ENCODE measurements at places on chromosomes 16 and 17.

- DNase-seq: no peak
Measured at GRCh38 chr17:62629556-62630364, 2.3 kb downstream of the MRC2 start.

- peak; percentile 88 for DNase-seq
Measured at GRCh38 chr16:2835638-2836493, 5.8 kb downstream of the ZG16B start.

DNA sequence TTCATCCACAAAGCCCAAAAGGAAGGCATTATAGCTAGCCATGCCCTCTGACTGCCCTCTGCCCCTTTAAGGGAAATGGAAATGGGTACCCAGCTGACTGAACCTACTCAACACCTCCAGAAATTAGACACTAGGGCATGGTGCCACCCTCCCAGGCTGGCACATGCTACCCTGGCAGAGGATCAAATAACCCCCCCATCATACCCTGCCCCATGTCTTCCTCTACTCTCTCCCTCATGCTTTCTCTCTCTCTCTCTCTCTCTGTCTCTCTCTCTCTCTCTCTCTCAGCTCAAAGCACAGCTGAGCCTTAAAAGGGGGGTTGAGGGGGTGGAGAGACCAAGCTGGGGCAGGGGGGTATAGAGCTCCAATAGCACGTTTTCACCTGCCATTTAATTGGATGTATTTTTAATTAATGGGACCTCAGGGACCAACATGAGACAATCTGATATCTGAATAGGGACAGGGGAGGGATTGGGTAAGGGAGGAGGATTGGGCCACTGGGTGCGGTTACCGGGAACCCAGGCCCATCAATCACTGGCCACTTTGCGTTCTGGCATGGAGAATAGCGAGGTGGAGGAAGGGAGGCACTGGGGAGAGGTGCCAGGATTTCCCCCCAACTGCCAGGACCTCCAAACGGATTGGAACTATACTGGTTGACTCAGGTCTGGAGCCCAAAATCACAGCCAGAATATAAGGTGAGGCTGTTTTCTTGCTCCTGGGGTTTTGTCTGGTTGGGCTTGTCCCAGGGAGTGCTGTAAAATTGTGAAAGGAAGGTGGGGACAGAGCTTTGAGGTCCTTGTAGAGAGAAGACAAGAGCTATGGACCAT, 57.8 kb downstream of the NEUROD2 start:
- DNase-seq: no peak

GRCh38 chr16:87486713-87487247, 6.0 kb downstream of the ZCCHC14 start:
- no peak for DNase-seq

- no peak for DNase-seq
Measured at GRCh38 chr17:15287538-15288267, 22.6 kb upstream of the PMP22 start.

- DNase-seq: no peak
Measured at GRCh38 chr17:29032013-29032856, 10.7 kb upstream of the PIPOX start.

DNA sequence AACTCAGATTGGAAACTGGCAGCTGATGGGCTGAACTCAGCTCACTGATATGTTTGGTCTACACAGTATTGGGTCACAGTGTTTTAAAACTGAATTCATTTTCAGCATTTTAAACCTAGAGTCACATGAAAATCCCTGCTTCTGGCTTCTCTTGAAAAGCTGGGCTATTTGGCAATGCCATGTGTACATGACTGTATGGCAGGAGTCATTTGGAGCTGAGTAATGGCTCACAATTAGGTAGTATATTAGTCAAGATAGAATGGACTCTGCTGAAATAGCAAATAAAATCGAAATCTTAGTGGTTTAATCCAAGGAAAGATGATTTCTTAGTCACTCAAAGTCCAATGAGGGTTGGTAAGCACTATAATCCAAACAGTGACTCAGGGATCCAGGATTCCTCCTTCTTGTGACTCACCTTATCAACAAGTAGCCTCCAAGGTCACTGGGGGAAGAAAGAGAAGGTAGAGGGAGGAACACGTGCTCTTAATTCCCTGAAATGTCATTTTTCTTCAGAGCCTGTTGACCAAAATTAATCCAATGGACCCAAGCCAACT, 13.9 kb upstream of the PMP22 start:
- DNase-seq: no peak

GRCh38 chr17:67198131-67198530, 46.9 kb downstream of the HELZ start:
- no peak for DNase-seq

GRCh38 chr16:61595605-61596004, 440.6 kb downstream of the CDH8 start:
- DNase-seq: no peak

DNA sequence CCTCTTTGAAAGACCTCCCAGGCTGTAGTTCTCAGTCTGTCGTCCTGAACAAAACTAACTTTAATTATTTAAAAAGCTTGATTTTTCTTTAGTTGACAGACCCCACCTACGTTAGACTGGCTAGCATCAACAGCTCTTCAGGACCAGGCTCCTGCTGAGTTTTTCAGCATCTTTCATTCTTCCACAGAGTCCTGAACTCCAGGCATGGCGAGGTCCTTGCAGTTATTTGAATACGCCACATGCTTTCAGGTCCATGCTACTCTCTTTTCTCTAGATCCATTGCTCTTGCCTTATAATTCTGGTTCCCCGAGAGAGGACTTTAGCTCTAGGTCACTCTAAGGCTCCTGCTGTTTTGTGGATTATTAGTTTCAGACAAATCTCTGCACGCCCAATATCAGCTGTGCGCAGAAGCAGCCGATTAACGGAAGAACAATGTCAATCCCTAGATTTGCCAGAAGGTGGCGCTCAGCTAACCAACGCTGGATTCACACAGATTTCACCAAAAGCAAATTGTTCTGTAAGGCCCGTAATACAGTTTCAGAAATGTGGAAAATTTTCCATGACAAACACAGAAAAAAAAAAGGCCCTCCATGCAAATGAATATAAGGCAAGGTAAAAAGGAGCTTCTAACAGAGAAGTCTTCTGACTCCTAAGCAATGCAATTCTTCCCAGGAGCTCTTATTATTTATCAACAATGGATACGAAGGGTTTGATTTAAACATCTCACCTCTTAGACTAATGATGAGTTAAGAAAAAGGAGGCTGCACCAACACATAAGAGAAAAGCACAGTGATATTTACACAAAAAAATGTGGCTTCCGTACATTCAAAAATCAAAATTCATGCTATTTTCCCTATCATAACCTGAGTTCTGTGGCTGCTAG, 33.5 kb upstream of the BCO1 start:
- peak; percentile 62 for DNase-seq

GRCh38 chr16:77480681-77481315, 46.0 kb upstream of the ADAMTS18 start:
- DNase-seq: no peak

DNA sequence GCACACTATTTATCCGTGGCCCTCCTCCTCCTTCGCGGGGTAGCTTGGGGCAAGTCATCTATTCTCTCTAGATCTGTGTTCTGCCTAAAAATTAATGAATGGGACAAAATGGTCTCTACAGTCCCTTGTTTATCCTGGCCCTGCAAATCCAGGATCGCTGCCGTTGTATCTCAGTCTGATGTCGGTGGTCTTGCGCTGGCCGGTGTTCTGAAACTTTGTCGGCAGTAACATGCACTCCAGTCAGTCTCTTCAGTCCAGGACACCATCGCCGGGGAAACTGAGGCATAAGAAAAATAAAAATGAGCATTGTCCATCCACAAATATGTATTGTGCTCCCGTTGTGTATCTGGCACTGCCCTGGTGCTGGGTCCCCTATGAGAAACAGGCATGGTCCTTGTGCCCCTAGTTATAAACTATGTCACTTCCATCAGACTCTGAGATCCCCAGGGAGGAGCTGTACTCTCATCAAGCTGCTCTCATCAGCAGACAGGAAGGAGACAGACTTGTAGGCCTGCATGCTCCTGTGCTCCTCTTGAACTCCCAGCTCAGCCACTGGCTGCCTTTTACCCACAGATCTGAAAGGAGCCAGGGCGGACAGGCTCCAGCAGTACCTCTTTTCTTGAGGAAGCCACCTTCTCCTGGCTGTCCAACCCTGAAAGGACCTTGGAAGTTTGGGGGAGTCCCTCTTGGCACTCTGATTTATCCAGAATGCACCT, 13.7 kb upstream of the CA4 start:
- no peak for DNase-seq

DNA sequence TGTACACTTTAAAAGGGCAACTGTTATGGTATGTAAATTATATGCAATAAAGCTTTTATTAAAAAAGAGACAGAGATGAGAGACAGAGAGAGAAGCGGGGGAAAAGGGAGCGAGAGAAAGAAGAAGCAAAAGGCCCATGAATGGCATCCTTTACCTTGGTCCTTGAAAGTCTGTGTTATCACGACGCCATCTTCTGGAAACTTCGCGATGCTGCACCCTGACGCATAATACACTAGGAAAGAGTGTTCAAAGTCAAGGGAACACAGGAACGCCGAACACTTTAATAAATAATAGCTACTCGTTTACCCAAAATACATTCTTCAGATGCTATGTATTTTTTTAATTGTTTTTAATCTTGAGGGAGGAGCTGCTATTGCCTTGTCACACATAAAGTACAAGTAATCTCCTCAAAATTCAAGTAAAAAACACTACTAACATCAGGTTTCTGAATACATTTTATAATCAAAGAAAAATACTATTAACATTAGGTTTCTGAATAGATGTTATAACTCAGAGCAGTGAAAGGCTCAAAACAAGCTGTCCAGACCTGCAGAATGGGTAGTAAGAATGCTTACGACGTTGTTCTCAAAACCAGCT, 23.0 kb upstream of the SLC38A8 start:
- DNase-seq: no peak

GRCh38 chr17:32286518-32286900, 20.9 kb downstream of the RHBDL3 start:
- DNase-seq: no peak

- peak; percentile 25 for DNase-seq
Measured at GRCh38 chr17:574061-574460, 140.6 kb downstream of the VPS53 start.

DNA sequence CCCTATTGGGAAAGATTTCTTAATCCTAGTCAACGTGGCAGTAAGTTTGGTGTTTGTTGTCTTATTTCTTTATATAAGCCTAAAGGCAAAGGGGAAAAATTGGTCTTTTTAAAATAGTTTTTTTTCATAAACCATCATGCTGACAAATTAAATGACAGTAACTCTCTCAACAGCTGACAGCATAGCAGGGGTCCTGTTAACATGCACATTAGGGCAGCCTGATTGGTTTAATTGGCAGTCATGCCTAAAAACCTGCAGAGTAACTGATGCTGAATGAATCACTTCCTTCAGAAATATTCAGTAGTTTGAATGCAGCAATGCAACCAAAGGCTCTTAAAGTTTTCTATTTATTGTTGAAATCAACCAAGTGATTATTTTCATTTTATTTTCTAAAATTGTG, 85.4 kb downstream of the ITFG1 start:
- no peak for DNase-seq

GRCh38 chr17:40551091-40551878, 14.0 kb downstream of the CCR7 start:
- no peak for DNase-seq

GRCh38 chr16:69927056-69927757, 23.9 kb upstream of the CLEC18A start:
- DNase-seq: peak; percentile 81

DNA sequence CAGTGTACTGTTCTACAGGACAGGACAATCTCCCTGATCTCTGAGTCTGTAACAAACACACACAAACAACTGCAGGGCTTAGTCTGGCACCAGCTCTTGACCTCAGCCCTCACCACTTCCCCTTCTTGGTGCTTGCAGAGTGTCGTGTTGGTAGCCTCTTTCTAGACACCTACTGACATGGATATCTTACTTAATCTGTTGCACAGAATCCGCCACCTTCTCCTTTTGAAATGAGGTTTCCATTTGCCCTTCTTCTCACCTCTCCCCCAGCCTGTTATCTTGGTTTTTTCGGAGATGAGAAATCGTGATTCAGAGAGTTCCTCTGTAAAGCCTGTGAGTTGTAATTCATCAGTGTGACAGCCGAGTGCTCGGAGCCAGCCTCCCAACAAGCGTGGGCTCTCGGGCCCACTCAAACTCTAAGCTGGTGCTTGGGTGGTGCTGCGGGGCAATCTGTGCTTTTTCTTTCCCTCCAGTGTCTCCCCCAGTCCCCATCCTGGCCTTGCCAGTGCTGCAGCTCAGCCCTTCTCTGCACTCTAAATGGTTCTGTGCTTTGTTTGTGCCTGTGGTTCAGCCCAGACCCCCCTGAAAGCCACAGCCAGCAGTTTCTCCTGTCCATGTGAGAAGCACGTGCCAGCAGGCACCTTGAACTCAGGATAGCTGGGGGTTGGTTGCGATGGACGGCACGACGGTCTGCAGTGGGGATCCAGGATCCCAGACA, 28.1 kb downstream of the KIAA0513 start:
- DNase-seq: no peak

Measured in kidney (tissue), 22 donors.